ENCODE measurements at places on chromosomes 6 and 20. TPM values are rescaled to one million over a fixed set of nuclear protein-coding genes. Genes with fewer than 3 reads are reported as not detected.
A peak's percentile ranks its signal among the peaks of the same experiment; 100 is the strongest.

Gene CNBD2
- 18.0 TPM for polyA plus RNA-seq

Gene ORC3
- polyA plus RNA-seq, result 15.7 TPM

Gene SLC16A10
- polyA plus RNA-seq, result 1.4 TPM

Gene SLC24A3
- polyA plus RNA-seq, result 1.1 TPM

Gene XKR7
- not detected for polyA plus RNA-seq

Gene AURKA
- polyA plus RNA-seq, result 2.4 TPM

Gene TCFL5
- 3.4 TPM for polyA plus RNA-seq

Gene APOM
- polyA plus RNA-seq, result 3.2 TPM

Gene SLC2A10
- 3.4 TPM for polyA plus RNA-seq

Gene C6orf62
- polyA plus RNA-seq, result 64.1 TPM

Gene MAK
- polyA plus RNA-seq, result not detected

Gene BTNL2
- polyA plus RNA-seq, result not detected

Gene VWA7
- 6.6 TPM for polyA plus RNA-seq

Gene DLK2
- polyA plus RNA-seq, result 4.5 TPM

DNA sequence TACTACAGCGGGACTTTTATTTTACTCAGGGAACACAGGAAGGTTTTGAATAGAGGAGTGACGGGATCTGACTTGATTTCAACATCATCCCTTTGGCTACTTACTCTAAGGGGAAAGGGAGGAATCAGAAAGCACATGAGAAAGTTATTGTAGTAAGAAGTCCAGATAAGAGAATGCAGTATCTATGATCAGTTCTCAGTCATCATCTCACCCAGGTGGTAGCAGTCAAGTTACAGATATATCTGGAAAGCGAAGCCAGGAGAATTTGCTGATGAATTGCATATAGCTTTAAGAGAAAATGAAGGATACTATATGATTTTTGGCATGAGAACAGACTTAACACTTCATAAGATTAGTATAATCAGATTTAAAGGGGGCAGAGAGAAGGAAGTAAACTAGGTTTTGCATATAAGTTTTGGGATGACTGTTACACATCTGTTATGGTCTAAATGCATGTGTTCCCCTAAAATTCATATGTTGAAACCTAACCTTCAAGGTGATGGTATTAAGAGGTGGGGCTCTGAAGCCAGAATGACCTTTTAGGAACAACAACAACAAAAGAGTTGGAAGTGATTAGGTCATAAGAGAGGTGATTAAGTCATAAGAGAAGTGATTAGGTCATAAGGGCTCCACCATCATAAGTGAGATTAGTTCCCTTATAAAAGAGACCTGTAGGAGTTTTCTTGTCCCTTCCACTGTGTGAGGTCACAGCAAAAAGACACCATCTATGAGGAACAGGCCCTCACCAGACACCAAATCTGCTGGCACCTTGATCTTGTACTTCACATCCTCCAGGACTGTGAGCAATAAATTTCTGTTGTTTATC lies 6.7 kb downstream of the RAD21L1 start:
- no peak for DNase-seq

- no peak for DNase-seq
These were observed 585.0 kb upstream of the MAP3K7 start for GRCh38 chr6:91171754-91172462.

- no peak for DNase-seq
These were observed 36.5 kb upstream of the TNFAIP3 start for GRCh38 chr6:137830511-137830911.

GRCh38 chr20:11045412-11046175 lies 371.8 kb upstream of the JAG1 start:
- DNase-seq, result no peak

- DNase-seq, result no peak
These were observed 12.0 kb downstream of the SLC12A5 start for GRCh38 chr20:46040902-46041535.

DNA sequence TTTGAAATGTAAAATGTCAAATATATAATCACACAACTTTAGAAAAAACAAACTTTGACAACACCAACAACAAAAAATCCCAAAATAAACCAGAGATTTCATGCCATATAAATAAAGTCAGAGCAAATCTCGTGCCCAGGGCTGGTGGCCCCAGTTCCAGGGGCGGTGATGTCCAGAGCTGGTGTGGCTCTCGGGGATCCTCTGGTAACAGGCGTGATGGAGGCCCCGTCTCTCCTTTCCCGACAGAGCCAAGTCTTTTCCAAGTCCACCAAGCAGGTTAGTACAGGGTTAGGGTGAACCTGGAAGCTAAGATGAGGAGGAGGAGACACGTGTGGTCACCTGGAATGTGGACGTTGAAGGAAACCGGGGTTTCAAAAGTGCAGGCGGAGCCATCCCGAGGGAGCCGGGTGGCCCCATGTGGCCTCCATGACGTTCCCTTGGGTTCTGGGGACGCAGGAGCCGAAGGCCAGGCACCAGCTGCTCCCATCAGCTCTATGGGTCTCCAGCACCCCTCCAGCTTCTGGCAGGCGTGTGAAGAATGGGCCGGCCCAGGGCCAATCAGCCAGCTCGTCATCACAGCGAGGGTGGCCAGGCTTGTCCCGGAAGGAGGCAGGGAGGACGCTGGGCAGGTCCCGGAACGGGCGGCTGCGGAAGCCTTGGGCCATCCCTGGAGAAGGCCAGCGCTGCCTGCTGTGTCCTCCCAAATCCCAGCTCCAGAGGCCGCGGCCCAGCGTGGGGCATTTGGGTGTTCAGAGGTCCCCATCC lies 202.5 kb downstream of the PREX1 start:
- DNase-seq, result no peak

DNA sequence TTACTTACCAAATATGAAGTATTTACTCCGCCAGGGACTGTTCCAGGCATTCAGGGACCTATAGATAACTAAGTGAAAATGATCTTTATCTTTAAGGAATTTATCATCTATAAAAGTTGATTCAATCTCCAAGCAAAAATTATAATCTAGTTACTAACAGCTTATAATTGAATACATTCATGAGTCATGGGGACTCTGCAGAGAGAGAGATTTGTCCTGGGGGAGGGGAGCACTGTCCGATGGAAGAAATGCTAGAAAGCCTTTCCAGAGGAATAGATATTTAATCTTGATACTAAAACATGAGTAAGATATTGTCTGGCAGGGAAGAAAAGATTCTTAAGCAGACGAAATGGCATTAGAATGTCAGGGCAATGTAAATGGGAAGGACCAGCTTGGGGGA lies 139.3 kb downstream of the CD164 start:
- DNase-seq, result no peak

DNA sequence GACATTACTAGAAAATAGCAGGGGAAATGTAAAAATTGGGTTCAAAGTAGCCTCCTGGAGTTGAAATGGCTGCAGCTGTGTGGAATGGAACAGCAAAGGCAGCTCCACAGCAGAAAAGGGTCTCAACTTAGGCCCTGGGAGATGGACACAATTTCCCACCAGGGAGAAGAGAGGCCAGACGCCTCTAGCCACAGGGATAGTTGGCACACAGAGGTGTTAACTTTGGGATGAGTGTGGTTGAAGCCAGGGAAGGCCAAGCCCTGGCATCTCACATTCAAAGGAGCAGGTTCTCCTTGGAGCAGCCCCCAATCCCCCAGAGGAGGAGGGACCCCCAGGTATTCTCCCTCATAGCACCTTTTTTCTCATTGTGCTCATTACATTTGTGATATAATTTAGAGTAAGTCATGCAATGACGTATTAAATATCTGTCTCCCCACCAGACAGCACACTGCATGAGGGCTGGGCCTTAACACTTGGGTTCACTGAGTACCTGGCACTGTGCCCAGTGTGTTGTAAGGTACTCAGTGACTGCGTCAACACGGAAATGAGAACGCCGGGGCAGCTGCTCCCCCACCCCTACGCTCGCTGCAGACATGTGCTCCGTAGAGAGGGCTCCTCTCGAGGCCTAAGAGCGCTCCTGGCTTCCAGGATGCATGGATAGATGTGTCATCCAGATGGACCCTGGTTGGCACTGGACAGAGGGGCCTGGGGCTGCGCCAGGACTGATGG lies 76.0 kb upstream of the CD93 start:
- DNase-seq, result peak; percentile 72

DNA sequence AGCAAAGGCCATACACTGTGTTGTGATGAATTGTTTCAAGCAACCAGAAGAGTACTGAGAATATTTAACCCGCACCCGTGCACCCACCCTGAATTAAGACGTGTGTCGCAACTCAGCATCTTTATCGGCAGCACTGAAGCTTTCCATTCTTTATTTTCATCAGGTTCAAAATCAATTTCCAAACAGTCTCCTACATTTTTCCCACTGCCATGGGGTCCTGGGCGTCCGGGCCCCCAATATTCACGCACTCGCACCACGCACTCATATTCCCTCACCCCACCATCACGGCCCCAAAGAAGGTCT lies 1.8 kb downstream of the LTB start:
- no peak for DNase-seq

- DNase-seq, result no peak
These were observed 11.2 kb downstream of the CYB5R4 start for GRCh38 chr6:83870649-83871048.

- peak; percentile 81 for DNase-seq
These were observed at the start of gene GMPR for GRCh38 chr6:16238057-16238962. Gene GMPR (plus strand): TSS chr6:16238587. CDS start chr6:16238694, 107 bp downstream.

DNA sequence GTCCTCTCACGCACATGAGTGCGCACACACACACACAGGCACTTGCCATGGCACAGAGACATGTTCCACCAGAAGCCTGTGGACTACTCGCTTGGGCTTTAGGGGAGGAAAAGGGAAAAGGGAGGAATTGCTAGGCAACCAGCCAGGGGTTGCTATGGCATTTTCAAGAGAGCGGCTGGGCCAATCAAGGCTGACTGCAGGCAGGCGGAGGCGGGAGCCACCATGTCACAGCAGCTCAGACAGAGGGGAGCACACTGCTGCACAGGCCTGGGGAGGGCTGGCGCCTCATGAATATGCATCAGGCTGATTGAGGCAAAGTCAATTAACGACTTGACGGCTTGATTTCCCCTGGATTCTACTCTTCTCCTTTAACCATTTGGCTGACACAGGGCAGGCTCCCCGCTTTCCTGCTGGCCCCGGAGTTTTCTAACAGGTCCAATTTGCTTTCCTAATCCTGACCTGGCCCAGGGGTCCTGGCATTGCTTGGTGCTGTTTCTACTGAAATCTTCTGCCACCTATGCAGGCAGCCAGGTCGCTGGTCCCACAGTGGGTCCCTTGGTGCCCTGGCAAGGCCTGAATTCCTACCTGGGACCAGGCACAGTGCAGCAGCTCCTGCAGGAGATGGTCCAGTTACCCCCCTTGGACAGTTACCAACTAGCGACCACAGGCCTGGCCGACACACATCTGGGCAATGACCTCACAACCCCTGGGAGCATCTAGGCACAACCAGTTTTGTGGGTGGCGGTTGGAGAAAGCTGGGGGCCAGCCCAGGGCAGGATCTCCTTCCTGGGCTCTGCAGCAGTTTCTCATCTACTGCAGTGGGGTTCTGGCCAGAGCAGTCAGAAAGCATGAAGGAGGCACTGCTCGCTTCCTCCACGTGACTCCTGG lies 52.1 kb downstream of the YTHDF1 start:
- peak; percentile 2 for DNase-seq

DNA sequence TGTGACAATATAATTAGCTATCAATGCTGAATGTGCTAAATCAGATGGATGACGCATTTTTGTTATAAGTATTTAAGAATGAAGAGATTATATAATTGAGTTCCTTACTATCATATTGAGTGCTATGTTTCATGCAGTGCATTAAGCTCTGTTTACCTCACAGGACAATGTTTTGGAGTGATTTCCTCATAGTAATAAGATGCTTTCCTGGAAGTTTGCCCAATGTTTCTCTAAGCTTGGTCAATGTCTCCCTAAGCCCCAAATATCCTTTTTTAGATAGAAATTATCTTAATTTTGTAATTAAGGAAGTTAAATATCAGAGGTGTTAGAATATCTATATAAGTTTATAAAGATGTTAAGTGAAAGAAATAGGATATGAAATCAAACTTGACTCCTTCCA lies 489.6 kb downstream of the MMUT start:
- no peak for DNase-seq

DNA sequence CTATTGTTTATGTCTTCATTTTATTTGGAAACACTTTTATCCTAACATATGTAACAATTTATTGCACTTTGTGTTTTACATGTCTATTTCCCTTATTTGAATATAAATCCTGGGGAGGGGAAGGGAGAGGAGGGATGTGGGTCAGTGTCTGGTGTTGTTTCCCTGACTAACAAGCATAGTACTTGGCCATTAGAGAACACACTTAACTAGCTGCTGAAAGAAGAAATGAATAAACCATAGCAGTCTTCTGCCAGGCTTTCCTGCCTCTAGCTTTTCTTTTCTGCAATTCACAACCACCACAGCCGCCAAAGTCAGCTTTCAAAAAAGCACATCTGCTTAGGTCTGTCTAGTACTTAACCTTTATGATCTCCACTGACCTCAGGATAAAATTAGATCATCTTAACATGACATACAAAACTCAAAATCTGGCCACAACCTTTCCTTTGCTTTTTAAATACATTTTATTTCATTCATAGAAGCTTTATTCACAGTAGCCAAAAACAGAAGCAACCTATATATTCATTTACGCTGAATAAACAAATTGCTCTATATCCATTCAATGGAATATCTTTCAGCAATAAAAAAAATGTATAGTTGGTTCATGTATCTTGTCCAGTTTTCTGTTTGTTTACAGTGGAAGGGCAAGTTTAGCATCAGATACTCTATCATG lies 16.3 kb downstream of the PDSS2 start:
- DNase-seq, result no peak

DNA sequence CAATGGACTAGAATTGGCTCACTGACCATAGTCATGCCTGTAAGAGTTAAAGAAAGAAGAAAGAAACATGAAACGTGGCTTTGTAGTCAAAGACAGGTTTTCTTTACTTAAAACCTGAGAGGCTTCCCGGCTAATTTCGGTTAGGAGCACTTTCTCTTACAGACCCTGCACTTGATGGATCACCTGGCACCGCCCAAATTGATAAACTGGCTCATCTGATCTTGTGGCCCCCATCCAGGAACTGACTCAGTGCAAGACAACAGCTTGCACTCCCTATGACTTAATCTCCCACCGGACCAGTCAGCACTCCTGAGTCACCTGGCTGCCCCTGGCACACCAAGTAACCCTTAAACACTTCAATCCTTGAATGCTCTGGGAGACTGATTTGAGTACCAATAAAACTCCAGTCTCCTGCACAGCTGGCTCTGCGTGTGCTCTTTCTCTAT lies 12.3 kb downstream of the TMEM14B start:
- no peak for DNase-seq

DNA sequence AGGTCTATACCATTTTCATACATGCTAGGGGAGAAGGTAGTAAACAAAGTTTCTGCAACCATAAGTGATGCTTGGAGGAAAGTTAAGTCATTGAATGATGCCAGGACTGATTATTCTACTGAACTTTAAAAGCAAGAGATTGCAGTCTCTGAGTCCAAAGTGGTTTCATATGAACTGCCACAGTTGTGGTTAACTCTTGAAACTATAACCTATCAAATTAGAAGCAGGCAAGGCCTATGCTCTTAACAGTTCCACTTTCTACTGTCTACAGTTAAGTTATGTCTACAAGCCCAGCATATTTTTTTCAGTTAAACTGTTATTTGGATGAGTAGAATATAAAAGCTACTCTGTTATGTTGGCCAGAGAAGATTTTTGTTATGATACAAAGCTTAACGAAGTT lies 326.5 kb upstream of the RUNX2 start:
- DNase-seq, result no peak

- no peak for DNase-seq
These were observed 41.9 kb downstream of the ELOVL5 start for GRCh38 chr6:53306819-53307347.

GRCh38 chr6:56820060-56820459 lies 134.8 kb upstream of the BEND6 start:
- no peak for DNase-seq

- no peak for DNase-seq
These were observed 184.2 kb upstream of the RREB1 start for GRCh38 chr6:6923605-6924004.

- DNase-seq, result no peak
These were observed 208.0 kb upstream of the SASH1 start for GRCh38 chr6:148134592-148134991.

All from heart right ventricle (tissue), 16 donors.